ENCODE measurements at places on chromosomes 16 and 17.

DNA sequence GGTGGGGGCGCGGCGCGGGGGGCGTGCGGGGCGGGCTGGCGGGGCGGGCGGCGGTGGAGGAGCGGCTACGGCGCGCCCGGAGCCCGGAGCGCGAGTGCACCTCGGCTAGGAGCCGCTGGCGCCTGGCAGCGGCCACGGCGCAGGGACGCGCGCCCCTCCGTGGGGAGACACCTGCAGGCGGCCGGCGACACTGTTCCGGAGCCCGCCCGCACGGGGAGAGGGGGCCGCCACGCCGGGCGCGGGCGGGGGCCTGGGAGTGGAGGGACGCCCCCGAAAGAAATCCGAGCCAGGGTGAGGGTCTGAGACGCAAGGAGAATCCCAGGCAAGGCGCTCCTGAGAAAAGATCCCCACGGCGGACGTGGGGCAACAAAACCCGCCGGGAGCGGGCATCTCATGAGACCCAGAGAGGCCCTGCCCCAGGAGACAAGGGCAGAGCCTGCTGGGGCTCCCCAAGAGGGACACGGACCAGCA is at the start of gene GSG1L:
Gene GSG1L (minus strand): TSS at position 124 of the 471 bp plus-strand sequence. CDS start 290 bp downstream, outside the sequence.
- no peak for DNase-seq

DNA sequence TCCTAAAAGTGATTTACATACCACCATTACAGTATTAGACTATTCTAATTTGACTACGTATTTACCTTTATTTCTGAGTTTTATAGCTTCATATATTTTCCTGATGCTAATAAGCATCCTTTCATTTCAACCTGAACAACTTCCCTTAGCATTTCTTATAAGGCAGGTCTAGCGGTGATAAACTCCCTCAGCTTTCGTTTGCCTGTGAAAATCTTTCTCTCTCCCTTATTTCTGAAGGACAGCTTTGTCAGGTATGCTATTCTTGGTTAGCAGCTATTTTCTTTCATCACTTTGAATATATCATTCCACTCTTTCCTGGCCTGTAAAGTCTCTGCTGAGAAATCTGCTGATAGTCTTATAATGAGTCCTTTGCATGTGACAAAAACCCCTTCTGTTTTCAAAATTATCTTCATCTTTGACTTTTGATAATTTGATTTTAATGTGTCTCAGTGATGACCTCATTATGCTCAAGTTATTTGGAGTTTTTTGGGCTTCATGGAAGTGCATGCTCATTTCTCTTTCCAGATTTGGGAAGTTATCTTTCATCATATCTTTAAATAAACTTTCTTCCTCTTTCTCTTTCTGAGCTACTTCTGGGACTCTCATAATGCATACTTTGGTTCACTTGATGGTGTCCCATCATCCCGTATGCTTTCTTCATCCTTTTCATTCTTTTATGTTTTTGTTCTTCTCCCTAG is 285.4 kb upstream of the PMFBP1 start:
- no peak for DNase-seq

- DNase-seq: no peak
These were observed 3.7 kb downstream of the RPH3AL start for GRCh38 chr17:348692-349425.

DNA sequence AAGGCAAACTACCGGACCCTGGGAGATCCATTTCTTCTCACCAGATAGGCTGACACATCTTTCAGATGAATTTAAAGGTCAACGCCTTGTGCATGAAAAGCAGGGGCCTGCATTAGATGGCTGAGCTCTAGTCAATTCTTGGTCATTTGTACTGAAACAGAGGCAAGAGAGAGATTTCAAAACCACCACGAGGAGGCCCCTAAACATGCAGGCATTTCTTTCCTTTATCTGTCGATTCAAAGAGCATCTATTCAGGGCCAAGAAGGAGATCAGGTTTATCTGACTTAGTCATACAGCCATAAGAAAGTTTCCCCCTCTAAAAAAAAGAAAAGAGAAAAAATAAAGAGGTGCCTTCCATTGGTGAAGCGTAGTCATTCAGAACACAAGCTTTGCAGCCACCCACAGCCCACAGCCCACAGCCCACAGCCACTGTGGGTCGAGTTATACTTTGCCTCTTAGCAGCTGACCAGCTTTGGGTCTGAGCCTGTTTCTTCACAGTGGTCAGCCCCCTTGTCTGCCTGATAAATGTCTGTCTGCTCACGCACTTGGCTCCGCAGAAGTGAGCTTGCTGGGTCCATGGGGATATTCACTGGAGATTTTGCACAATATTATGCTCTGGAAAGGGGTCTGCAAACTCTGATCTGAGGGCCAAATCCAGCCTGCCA is 207.5 kb downstream of the CDH13 start:
- peak; percentile 74 for DNase-seq

DNA sequence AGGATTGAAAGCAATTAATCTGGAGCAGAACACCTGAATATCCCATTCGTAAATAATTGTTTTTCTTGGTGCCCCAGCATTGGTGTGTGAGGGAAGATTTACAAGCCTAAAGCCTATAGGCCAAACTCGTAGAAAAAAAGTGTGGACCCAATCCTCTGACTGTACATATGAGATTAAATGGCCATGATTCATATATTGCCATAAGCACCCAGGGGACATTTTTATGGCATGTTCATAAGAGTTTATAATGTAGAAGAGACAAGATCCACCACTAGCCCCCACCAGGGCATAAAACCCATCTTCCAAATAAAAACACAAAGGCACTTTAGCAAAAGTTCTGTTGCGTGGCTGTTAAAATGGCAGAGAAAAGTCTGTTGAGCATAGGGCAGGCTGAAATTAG is 15.5 kb upstream of the SALL1 start:
- DNase-seq: no peak
